ENCODE measurements at places on chromosomes 5 and 9.
A peak's percentile ranks its signal among the peaks of the same experiment; 100 is the strongest.

DNA sequence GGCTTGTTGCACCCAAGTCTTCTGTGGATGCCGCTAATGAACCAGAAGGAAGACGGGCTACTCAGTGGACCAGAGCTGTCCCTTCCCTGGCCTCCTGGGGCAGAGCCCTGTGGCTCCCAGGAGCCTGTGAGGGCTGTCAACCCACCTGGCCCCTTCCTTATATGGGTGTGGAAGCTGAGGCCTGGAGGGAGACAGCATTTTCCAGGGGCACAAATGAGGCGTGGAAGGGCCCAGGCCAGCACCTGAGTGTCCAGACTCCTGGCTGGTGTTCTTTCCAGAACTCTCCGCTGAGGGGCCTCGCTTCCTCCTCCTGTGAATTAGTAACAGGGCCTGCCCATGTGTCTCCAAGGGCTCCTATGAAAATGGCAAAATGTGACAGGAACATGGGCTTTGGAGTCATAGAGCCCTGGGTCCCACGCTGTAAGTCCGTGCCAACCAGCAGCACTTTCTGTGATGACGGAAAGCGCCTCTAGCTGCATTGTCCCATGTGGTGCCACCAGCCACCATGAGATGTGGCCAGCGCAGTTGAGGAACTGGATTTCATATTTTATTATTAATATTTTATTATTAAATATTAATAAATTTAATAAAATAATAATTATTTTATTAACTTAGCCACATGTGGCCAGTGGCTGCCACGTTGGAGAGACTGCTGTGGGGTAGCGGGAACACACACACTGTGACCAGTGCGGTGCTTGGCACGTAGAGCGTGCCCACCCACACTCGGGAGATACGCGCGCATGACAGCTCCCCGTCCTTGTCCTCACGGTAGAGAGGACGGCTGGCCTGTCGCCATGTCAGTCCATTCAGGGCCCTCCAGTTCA, 18.3 kb downstream of the LAMC3 start:
- DNase-seq: no peak

DNA sequence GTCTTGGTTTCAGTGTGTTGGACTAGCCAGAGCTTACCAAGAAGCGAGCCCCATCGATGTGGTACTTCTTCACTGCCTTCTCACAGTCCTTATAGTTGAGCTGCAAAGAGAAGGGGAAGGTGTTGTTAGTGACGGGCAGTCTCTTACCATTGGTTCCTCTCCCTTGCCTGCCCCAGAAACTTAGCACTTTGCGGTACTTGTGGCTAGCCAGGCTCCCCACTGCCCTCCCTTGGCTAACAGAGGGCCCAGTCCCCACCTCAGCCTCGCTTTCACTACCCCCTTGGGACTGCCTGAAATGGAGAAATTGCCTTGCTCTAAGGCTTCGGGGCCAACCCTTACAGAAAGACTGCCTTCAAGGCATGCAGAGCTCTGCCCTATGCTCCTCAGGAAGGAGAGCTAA, 4.3 kb downstream of the LCP2 start:
- DNase-seq: no peak

- DNase-seq: no peak
Measured at GRCh38 chr9:133360400-133361393, 4.3 kb downstream of the SURF2 start.

- DNase-seq: no peak
Measured at GRCh38 chr9:112274600-112274999, 58.8 kb downstream of the PTBP3 start.

GRCh38 chr9:32516241-32516640, 9.8 kb downstream of the RIGI start:
- no peak for DNase-seq

- peak; percentile 7 for DNase-seq
Measured at GRCh38 chr5:174793684-174794328, 69.4 kb downstream of the MSX2 start.

GRCh38 chr9:34086864-34087263, 38.2 kb upstream of the UBAP2 start:
- no peak for DNase-seq
